Kidney (tissue), 22 donors: ENCODE measurements at places on chromosomes 6 and 20.

GRCh38 chr6:34546551-34547321 lies 9.4 kb downstream of the SPDEF start:
- no peaks in the 10 kb centered on the region for H3K4me1 ChIP-seq
- H3K4me3 ChIP-seq, result no peak overlapping the region
- no peak overlapping the region for H3K27ac ChIP-seq
- DNase-seq, result no peak
- H3K27me3 ChIP-seq, result no peaks in the 10 kb centered on the region

- no peak overlapping the region for H3K4me3 ChIP-seq
- DNase-seq, result no peak
- H3K27me3 ChIP-seq, result no peaks in the 10 kb centered on the region
- H3K27ac ChIP-seq, result no peak overlapping the region
Observed at GRCh38 chr6:149211046-149211571, 106.4 kb upstream of the TAB2 start.

- no peak overlapping the region for H3K4me3 ChIP-seq
- no peaks in the 10 kb centered on the region for H3K27me3 ChIP-seq
- peaks cover 6% of the 10 kb centered on the region for H3K4me1 ChIP-seq
- DNase-seq, result no peak
- no peaks in the 10 kb centered on the region for H3K36me3 ChIP-seq
Observed at GRCh38 chr6:109087661-109088264, 6.9 kb downstream of the SESN1 start.

- no peak overlapping the region for H3K27ac ChIP-seq
- H3K4me1 ChIP-seq, result no peaks in the 10 kb centered on the region
- DNase-seq, result no peak
- H3K27me3 ChIP-seq, result no peaks in the 10 kb centered on the region
- no peaks in the 10 kb centered on the region for H3K36me3 ChIP-seq
- no peak overlapping the region for H3K4me3 ChIP-seq
Observed at GRCh38 chr6:69340196-69340595, 456.6 kb downstream of the LMBRD1 start.

DNA sequence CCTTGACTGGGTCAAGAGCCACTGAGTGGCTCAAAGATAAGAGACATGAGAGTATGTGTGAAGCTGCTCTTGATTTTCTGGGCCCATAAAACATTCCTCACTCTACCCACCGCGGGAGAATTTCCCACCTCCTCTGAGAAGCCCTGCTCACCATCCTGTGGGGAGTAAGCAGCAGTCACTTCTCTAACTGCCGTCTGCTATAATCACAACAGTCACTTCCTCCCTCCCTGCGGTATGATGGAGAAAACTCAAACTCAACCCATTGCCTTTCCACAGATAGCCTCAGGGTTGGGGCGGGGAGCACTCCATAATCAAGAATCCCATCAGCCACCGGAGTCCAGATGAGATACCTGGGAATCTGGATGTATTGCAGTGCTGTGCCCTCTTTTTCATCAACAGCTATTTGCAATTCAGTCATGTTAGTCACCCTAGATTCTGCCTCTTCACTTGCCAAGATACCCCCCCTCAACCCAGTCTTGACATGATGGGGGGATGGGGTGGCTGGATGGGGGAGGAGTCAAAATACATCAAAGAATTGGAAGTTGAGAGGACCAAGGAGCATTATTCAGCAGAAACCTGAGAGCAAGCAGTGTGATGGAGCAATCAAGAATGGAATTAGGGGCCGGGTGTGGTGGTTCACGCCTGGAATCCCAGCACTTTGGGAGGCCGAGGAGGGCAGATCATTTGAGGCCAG lies 5.1 kb downstream of the MOCS1 start:
- H3K36me3 ChIP-seq, result peaks cover 5% of the 10 kb centered on the region
- no peak overlapping the region for H3K4me3 ChIP-seq
- H3K4me1 ChIP-seq, result peaks cover 37% of the 10 kb centered on the region
- DNase-seq, result no peak
- H3K27me3 ChIP-seq, result no peaks in the 10 kb centered on the region

DNA sequence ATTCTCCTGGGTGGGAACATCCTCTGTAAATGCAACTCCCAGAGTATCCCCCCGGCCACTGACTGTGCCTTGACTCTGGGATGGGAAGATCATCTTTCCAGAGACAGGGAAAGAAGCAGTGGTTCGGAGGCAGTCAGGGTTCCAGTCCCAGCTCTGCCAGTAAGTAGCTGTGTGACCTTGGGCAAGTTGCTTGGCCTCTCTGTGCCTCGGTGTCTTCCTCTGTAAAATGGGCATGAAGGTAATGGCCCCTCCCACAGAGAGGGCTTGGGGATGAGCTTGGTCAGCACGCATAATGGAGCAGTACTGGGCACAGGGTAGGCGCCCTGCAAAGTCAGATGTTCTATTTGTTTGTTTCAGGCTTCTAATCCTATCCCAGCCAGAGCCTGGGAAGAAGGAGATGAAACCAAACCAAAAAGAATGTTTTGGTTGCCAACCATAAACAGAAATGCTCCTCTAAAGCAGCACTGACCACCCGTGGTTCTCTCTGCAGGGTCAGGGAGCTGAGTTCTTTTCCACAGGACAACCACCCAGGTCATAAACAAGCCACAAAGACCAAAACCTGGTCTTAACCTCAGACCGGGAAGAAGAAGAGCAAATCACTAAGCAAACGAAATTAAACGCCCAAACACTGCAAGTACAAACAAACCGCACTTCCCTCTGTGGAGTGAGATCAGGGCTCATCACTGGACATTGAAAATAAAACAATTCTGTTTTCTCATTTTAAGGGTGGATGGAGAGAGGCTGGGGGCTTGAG lies 381.0 kb upstream of the SULF2 start:
- no peak overlapping the region for H3K27ac ChIP-seq
- no peak for DNase-seq
- no peaks in the 10 kb centered on the region for H3K36me3 ChIP-seq

- H3K27ac ChIP-seq, result peak within 1 kb of the TSS; percentile 89
- H3K4me1 ChIP-seq, result no peaks in the 10 kb centered on the region
- DNase-seq, result no peak
Observed at GRCh38 chr6:30163090-30163917, at the start of gene TRIM15. TRIM15 (plus strand) TSS chr6:30163546; CDS start chr6:30163685, 139 bp downstream.

- H3K27me3 ChIP-seq, result no peaks in the 10 kb centered on the region
- no peak for DNase-seq
- no peaks in the 10 kb centered on the region for H3K4me1 ChIP-seq
- H3K36me3 ChIP-seq, result no peaks in the 10 kb centered on the region
- no peak overlapping the region for H3K4me3 ChIP-seq
Observed at GRCh38 chr6:5764401-5764955, 242.2 kb downstream of the NRN1 start.

- H3K4me1 ChIP-seq, result no peaks in the 10 kb centered on the region
- H3K4me3 ChIP-seq, result no peak overlapping the region
- H3K27ac ChIP-seq, result no peak overlapping the region
Observed at GRCh38 chr6:83974409-83975050, 59.0 kb upstream of the MRAP2 start.

DNA sequence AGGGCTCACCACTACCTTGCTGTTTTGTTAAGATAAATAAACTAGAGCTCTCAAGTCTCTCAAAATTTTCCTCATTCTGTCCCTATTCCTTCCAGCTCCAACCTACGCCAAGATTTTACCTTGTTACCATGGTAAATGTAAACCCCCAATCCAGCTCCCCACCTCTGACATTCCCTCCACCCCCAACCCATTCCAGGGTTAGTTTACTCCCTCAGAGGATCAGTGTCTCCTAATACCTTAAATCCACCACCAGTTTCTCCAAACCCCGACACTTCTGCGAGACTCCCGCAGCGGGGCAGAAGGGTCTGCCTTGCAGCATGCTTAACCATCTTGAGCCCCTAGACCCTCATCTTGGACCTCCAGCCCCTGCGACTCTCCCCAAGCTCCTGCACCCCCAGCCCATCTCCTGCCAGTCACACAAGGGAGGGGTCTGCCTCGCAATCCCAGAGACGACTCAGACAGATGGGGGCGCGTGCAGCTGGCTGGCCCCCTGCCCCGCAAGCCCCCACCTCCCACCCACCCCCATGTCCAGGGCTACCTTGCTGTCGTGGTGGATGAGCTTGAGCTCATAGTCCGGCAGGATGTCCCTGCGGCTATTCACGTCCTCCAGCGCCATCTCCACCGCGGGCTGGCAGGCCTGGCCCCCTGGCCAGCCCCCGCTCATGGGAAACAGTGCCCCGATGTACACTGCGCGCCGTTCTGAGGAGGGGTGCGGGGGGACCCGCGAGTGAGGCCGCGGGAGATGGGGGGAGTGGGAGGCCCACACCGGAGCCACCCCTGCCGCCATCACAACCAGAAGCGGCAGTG lies 5.8 kb downstream of the GABBR1 start:
- H3K4me1 ChIP-seq, result peaks cover 13% of the 10 kb centered on the region
- no peaks in the 10 kb centered on the region for H3K27me3 ChIP-seq
- no peak for DNase-seq
- peak overlapping the region; percentile 46 for H3K4me3 ChIP-seq
- no peaks in the 10 kb centered on the region for H3K36me3 ChIP-seq
- no peak overlapping the region for H3K27ac ChIP-seq

DNA sequence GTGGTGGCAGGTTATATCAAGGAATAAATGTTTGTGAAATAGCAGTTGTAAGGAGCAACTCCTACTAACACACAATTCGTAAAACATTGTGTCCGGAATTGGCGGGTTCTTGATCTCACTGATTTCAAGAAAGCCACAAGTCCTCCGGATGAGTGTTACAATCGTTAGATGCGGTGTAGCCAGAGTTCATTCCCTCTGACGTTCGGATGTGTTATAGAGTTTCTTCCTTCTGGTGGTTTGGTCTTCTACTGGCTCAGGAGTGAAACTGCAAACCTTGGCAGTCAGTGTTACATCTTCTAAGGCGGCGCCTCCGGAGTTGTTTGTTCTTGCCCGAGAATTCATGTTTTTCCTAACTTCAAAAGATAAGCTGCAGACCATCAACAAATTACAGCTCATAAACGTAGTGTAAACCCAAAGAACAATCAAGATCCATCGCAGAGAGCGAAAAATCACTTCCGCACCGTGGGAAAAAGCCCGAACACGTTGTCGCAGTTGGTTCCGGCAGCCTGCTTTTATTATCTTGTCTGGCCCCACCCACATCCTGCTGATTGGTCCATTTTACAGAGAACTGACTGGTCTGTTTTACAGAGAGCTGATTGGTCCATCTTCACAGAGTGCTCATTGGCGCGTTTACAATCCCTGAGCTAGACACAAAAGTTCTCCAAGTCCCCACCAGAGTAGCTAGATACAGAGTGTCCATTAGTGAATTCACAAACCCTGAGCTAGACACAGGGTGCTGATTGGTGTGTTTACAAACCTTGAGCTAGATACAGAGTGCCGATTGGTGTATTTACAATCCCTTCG lies 58.2 kb downstream of the TRIM27 start:
- peaks cover 9% of the 10 kb centered on the region for H3K4me1 ChIP-seq
- no peak for DNase-seq
- H3K36me3 ChIP-seq, result no peaks in the 10 kb centered on the region
- H3K4me3 ChIP-seq, result no peak overlapping the region

- H3K27ac ChIP-seq, result peak overlapping the region; percentile 88
- DNase-seq, result no peak
- no peaks in the 10 kb centered on the region for H3K36me3 ChIP-seq
Observed at GRCh38 chr20:51562027-51562331, 19.5 kb upstream of the NFATC2 start.

GRCh38 chr6:55456016-55456415 lies 123.0 kb downstream of the HMGCLL1 start:
- H3K27ac ChIP-seq, result no peak overlapping the region
- H3K4me3 ChIP-seq, result no peak overlapping the region
- no peaks in the 10 kb centered on the region for H3K4me1 ChIP-seq
- no peaks in the 10 kb centered on the region for H3K36me3 ChIP-seq
- H3K27me3 ChIP-seq, result no peaks in the 10 kb centered on the region

- no peaks in the 10 kb centered on the region for H3K36me3 ChIP-seq
- H3K4me3 ChIP-seq, result no peak overlapping the region
- no peaks in the 10 kb centered on the region for H3K4me1 ChIP-seq
- no peak for DNase-seq
- H3K27me3 ChIP-seq, result no peaks in the 10 kb centered on the region
Observed at GRCh38 chr6:88920088-88920487, 43.3 kb downstream of the RNGTT start.

- no peaks in the 10 kb centered on the region for H3K27me3 ChIP-seq
- H3K4me3 ChIP-seq, result no peak overlapping the region
- no peak for DNase-seq
- H3K27ac ChIP-seq, result no peak overlapping the region
- H3K4me1 ChIP-seq, result no peaks in the 10 kb centered on the region
- H3K36me3 ChIP-seq, result no peaks in the 10 kb centered on the region
Observed at GRCh38 chr6:54897462-54898189, 51.1 kb downstream of the FAM83B start.

DNA sequence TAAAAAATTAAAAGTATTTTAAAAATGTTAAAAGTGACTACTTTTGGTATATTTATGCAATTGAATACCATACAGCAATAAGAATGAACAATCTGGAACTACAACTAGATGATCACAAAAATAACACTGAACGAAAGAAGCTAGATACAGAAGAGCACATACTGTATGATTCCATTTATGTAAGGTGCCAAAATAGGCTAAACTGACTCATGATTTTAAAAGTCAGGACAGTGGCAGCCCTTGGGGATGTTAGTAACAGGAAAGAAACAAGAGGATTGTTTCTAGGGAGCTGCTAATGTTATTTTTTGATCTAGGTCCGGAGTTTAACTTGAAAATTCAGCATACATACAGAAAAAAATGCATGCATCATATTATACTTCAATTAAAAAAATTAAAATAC lies 42.3 kb downstream of the KIF13A start:
- H3K36me3 ChIP-seq, result no peaks in the 10 kb centered on the region
- H3K4me3 ChIP-seq, result no peak overlapping the region
- H3K27ac ChIP-seq, result no peak overlapping the region
- DNase-seq, result no peak
- no peaks in the 10 kb centered on the region for H3K27me3 ChIP-seq

- no peaks in the 10 kb centered on the region for H3K36me3 ChIP-seq
- DNase-seq, result no peak
- H3K27me3 ChIP-seq, result no peaks in the 10 kb centered on the region
- no peak overlapping the region for H3K4me3 ChIP-seq
- H3K4me1 ChIP-seq, result no peaks in the 10 kb centered on the region
Observed at GRCh38 chr6:131651782-131652181, 14.7 kb downstream of the ENPP3 start.

DNA sequence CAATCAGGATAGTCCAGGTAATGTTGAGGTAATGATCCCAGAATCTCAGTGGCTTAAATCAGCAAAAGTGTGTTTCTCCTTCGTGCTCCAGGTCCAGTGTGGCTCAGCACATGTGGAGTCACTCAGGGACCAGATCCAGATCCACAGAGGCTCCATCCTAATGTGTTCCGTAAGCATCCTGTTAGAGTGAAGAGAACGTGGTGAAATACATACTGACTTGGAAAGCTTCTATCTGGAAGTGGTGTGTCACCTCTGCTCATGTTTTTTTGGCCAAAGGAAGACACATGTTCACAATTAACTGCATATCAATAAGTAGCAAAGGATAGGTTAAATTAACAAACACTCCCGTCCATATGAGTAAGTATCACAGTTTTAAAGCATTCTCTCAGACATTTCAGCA lies 26.8 kb upstream of the PREP start:
- H3K4me3 ChIP-seq, result no peak overlapping the region
- H3K27ac ChIP-seq, result no peak overlapping the region
- DNase-seq, result no peak
- H3K36me3 ChIP-seq, result no peaks in the 10 kb centered on the region
- H3K27me3 ChIP-seq, result no peaks in the 10 kb centered on the region

DNA sequence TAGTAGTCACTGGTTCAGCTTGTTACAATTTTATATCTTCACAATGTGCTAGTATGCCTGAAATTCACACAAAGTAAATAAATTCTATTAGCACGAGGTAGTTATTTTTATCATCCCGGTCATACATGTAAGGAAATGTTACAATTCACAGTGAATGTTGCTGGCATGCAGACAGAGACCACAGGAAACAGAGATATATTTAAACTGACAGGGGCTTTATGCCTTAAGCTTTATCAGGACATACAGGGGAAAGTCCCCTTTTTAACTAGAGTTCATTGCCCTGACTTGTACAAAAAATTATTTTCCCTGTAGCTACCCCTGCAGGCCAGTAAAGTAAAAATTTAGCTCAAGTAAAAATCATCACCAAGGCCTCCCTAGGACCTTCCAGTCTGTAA lies 712.0 kb upstream of the NRSN1 start:
- H3K4me1 ChIP-seq, result no peaks in the 10 kb centered on the region
- no peaks in the 10 kb centered on the region for H3K27me3 ChIP-seq
- H3K36me3 ChIP-seq, result no peaks in the 10 kb centered on the region
